ENCODE measurements at places on chromosomes 7 and 10.

DNA sequence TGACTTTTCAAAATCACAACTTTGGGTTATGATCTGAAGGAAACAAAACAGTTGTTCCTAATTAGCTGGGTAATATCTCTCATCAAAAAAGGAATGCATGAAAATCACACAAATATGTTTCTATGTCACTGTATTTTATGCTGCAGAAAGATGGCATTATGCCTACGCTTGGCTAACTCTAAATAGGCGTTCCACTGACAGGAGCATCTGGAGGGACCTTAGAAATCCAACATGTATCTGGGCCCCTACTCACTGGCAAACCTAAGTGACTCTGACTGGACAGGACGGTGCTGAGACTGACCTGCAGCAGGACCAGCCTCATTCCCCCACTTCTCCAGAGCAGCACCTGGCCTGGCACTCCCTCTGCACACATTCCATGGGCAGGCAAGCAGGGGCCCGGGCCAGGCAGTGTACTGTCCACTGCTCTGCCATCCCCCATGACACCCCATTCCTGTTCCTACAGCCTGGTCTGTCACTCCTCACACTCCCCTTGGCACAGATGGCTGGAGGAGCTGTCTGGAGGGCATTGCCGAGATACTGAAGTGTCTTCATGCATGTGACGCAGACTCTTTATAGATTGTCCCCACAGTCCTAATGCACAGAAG, 2.6 kb upstream of the MYL7 start:
- DNase-seq = no peak

DNA sequence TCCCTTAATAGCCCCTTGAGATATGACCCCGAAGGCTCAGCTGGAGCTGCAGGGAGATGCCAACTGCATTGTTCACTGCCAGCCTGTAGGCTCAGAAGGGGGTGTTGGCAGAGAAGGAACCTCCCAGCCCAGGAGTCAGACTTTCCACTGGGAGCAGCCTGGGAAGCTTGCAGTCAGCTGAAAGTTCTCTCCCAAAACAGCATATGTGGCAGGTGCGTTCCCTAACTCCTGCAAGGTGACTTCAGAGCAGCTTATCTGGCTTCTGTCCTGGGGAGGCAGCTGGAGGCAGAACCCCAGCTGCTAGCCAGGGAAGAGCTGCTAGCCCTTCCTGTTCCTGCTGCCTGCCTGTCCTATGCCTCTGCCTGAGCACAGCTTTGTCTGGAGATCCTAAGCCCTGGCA, 8.1 kb downstream of the SFTPA2 start:
- DNase-seq = no peak

DNA sequence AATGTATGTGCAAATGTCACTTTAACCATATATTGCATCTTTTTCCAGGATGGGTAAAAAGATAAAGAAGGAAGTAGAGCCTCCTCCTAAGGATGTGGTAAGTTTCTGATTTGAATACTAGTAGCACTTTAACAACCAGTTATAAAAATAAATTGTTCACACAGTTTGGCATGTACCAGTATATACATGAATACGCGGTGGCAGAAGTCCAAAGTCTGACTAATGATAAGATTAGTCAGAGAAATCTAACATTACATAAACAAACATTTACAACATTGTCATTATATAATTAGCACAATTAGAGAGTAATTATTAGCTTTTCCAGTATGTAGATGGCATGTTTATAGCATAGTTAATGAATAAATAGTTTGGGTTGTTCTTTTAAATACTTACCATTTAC, 4.1 kb downstream of the ARMC3 start:
- no peak for DNase-seq

DNA sequence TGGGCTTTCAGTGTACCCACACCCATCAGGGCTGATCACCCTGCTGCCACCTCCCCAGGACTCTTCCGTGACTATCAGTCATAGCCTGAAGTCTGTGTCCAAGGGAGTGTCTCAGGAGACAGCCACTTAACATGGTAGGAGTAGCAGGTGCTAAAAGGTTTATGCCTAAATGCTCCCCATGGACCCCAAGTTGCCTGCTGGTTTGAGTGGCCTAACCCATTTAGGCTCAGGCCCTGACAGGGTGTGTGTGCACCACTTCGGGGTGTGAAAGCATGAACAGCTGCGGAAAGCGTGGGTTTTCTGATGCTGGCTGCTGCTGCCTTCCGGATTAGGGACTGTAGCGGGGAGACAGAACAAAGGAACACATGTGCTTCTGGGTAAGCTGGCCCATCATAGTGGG, 93.2 kb upstream of the SAMD8 start:
- DNase-seq = no peak

GRCh38 chr7:107773027-107773426, 29.1 kb downstream of the CBLL1 start:
- DNase-seq = no peak

DNA sequence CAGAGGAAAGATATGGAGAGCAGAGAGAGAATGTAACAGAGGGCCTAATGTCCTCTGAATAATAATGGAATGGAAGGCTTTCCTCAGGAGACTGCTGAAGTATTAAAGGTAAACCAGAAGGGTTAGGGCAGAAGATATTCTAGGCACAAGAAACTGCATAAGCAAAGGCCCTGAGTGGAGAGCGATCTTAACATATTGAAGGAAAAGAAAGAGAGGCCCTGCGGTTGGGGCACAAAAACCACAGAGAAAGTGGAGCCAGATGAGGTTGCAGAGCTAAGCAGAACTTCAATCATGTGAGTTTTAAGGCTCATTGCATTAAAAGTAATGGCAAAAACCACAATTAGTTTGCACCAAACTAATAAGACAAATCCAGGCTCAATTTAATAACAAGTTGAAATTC, 115.8 kb upstream of the VSTM2A start:
- no peak for DNase-seq

GRCh38 chr7:129864042-129864441, 88.7 kb downstream of the UBE2H start:
- DNase-seq = no peak

DNA sequence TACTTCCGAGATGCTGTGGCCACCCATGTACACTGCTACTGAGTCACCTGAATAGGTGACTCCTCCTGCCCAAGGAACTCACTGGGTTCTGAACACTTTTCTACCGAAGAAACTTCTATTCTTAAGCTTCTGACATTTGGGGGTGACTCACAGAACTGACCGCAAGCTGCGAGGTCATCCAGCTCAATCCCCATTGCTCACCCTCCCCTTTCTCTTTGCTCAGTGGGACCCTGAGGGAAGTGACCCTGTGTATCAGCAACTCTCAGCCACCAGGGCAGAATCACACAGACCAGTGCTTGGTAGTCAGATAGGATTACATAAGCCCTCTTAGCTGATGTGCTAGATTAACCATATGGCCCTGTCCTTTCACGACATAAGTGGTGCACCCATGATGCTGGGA, 46.3 kb downstream of the INSYN2A start:
- DNase-seq = no peak

- no peak for DNase-seq
Measured at GRCh38 chr7:124269774-124270173, 236.9 kb upstream of the TMEM229A start.

DNA sequence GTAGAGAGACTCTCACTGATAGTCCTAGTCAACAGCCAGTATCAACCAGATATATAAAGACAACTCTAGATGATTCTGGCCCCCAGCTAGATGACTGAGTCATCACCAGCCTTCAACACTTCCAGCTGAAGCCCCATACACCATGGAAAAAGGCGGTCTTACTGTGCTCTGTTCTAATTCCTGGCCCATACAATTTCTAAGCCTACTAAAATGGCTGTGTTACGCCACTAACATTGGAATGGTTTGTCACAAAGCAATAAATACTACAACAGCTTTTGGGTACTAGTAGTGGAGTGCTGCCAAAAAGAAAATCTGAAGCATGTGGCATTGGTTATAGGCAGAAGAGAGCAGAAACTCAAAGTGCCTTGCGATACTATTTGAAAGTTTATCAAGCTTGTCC, 13.0 kb upstream of the TES start:
- no peak for DNase-seq

DNA sequence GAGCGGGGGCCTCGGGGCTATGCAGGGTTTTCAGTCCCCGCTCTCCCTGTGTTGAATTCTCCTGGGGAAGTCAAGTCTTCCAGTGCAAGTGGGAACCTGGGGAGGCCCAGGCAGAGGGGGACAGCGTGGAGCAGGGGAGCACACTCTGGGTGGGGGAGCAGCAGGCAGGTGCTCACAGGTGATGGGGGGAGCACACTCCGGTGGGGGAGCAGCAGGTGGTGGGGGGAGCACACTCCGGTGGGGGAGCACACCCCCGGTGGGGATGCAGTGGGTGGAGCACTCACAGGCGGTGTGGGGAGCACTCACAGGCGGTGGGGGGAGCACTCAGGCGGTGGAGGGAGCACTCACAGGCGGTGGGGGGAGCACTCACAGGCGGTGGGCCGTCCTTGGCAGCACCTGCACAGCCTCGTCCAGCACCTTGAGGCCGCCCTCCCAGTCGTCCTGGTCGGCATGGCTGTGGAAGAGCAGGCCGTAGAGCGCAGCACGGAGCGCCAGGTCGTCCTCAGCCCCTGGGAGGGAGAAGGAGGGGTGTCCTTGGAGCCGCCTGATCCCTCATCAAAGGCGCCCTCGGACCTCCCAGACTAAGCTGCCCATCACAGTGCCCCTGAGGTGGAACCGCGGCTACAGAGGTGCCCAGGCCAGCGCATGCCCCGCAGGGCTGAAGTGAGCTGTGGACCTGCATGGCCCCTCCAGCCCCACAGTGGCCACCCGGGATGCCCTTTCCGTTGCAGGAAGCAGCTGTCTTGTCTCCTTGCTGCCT, 56.7 kb downstream of the CFAP46 start:
- DNase-seq = no peak
